Hypothalamus (tissue), 51 donors: ENCODE measurements at places on chromosomes 2 and 18.

DNA sequence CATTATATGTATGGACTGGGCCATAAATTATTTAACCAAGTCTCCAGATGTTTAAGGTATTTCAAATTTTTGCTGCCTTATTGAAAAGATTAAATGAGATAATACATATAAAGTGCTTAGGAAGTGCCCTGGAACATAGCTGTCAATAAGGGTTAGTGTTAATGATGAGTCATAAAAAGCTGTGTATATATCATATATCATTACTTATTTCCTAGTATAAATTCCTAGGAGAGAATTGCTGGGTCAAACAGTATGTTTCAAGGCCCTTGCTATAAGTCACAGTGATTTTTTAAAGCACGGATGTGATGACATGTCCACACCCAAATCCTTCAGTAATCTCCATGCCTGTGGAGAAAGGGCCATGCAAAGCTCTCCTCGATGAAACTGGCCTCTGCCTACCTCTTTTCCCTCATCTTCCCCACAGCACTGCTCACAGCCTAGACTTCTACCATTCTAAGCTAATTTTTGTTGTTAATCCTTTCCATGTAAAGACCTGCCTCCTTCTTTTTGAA is 8.5 kb downstream of the ZNF2 start:
- no peak for DNase-seq

DNA sequence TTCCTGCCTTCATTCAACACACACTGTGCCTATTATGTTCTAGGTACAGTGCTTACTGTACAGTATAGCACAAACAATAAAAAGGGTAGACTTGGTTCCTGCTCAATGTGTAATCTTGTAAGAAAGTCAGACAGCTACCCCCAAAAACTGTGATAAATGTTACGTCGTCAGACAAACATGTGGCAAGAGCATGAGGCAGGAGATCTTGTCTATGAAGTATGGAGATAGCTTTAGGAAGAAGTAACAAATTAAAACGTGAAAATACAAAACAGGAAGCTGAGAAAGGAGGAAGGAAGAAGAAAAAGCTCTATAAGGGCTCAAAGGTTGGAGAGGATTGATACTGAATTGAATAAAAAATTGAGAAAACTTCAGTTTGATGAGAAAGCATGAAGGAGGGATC is 276.2 kb upstream of the HNRNPA3 start:
- DNase-seq = no peak

- DNase-seq = no peak
Measured at GRCh38 chr18:3892152-3892551, 442.2 kb downstream of the TGIF1 start.

GRCh38 chr2:111638274-111638877 is 245.6 kb downstream of the ANAPC1 start:
- no peak for DNase-seq
